ENCODE measurements at places on chromosomes 12 and 14.

DNA sequence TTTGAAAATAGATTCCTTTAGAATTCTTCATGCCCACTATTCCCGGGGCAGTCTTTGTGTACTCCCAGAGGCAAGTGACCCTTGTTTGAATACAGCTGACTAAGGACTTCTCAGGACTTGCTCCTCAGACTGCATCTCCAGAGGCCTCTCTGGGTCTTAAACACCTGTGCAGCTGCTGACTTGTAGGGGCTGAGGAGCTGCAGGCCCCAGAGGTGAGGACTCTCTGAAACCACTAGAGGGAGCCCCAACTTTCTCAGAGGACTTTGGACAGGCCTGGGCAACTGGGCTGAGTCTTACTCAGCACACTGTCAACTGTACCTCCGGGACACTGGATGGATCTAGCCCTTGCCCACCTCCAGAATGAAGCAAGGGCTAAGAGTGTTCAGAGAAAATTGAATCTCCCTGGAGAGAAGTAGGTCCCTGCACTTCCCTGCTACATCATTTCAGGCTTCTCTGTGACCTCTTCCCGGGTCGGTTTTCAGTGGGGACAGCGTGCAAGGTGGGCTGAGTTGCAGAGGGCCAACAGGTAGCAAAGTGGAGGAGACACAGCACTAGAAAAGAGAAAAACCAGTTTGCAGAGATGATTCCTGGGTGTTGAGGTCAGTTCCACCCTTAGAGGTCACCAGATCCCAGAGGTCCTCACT, 164.6 kb downstream of the TMEM117 start:
- DNase-seq, result peak; percentile 72

- no peak for DNase-seq
Observed at GRCh38 chr14:68085742-68086141, 266.2 kb downstream of the RAD51B start.

GRCh38 chr12:91577586-91578539, 395.2 kb upstream of the DCN start:
- no peak for DNase-seq

GRCh38 chr14:67173719-67174118, 15.5 kb upstream of the GARIN2 start:
- DNase-seq, result no peak

DNA sequence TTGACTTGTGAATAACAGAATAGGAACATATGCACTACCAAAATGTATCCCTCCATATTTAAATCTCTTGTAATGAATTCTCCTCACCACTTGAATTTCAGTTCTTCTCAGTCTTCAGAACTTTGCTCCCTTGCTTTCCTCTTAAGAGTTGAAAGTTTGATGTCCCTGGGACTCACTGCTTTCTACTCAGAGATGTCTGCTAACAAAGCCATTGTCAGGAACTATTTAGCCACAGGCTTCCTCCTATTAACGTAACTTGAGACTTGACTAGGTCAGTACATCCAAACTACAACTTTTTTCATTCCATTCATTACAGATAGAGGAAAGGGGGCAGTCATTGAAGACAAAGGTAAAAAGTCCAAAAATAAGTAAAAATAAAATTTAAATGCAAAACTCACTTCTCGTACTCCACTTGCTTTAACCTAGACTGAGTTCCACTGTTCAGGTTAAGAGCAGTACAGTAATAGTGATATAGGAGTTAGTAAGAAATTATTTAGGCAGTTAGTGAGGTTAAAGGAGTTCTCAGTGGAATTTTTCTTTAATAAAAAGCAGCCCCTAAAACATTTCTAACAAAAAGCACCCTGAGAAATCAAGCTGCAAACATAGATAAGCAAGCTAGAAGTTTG, 364.2 kb downstream of the SOX5 start:
- DNase-seq, result no peak

GRCh38 chr12:94269316-94269999, 121.1 kb downstream of the PLXNC1 start:
- no peak for DNase-seq

DNA sequence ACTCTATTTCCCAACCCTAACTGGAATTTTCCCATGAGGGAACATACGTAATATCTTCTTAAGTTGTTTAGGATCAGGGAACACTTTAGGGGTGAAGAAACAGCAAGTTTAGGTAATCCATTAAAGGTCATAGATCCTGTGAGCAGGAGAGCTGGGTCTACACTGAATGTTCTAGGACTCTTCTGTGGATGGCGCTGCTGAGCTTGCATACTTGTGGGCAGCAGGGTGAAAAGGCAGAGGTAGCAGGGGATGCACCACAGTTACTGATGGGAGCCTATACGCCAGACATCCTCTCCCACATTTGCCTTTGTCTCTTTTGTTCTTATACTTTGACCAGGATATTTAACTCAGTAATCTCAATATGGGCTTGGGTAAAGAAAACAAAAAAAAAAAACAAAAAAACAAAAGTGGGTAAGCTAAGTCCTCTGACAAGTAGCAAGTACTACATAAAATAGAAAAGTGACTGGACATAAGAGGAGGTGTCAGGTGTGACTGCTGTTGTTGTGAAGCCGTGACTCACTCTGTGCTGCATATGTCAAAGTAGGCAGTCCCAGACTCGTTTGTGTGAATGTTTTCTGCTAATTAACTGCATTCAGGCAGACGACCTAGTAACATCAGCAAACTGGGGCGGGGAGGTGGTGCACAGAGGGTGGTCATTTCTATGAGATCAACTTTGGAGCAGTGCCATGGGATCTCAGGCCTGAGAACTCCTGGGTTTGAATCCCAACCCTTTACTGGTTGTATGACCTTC, 31.6 kb downstream of the NEUROD4 start:
- no peak for DNase-seq

DNA sequence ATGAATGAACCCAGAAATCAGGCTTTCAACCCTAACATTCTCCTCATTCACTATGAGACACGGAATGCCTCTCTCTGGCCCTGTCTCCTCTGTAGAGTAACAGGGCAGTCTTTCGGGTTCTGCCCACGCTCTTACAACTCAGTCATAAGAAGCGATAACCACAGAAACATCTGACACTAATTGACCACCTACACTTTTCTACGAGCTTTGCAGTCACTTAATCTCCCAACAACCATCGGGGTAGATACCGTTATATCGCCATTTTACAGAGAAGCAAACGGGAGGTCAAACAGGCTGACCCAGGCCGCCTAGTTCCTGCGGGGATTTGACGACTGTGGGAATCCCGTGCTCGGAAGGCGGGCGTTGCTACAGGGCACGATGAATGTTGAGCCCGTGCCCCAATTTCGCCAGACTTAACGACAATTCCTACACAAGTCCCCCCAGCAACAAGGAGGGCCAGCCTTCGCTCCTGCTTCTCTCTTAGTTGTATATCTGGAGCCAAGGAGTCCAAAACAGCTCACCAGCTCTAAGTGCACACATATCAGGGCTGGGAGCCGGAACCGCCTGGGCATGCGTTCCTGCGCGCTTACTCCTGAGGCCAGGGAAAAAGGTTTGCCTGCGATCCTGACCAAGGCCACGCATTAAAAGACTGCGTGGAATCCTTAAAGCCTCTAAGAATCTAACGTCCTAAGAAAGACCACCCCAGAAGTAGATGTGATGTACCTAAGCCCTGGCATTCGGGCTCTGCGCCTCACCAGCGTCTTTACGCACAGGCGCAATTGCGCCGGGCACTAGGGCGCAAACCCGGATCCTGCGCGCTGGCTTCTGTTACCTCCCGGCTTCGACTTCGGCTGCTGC, 38.7 kb upstream of the TBX5 start:
- peak; percentile 57 for DNase-seq

DNA sequence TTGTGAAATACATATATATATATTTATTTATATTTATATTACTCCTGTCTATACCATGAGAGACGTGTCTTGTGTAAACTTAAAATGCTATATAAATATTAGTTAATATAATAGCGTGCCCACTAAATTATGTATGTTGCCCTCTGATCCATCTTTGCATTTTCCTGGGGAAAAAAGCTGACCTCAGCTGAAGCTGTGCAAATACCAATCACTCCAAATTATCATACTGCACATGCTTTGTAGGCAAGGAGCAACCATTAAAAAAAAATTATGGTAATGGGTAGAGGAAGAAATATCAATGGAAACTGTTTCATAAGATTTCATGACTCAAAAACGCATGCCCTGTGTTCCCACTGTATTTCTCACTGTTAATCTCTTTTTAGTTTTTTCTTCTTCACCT, 179.8 kb downstream of the ANO4 start:
- no peak for DNase-seq

GRCh38 chr12:125151284-125151683, 86.0 kb downstream of the AACS start:
- no peak for DNase-seq

GRCh38 chr12:103799857-103800771, 40.9 kb downstream of the NT5DC3 start:
- no peak for DNase-seq

Data from activated CD4-positive, alpha-beta T cell treated with anti-CD3 and anti-CD28 coated beads, Interleukin-2, amount 10 ng/mL, durations not matched to agents 24 days and 14 days (primary cell).